ENCODE measurements at places on chromosomes 5 and 9. TPM values are rescaled to one million over a fixed set of nuclear protein-coding genes. Genes with fewer than 3 reads are reported as not detected.

Gene TMEM215
- not detected for total RNA-seq

Gene RAB3C
- total RNA-seq, result not detected

Gene C9orf153
- 0.19 TPM for total RNA-seq

Gene EFNA5
- total RNA-seq, result not detected

Gene RANBP3L
- total RNA-seq, result 0.15 TPM
